NCI-H774 (cell line): ENCODE measurements at places on chromosomes 13 and 19.

DNA sequence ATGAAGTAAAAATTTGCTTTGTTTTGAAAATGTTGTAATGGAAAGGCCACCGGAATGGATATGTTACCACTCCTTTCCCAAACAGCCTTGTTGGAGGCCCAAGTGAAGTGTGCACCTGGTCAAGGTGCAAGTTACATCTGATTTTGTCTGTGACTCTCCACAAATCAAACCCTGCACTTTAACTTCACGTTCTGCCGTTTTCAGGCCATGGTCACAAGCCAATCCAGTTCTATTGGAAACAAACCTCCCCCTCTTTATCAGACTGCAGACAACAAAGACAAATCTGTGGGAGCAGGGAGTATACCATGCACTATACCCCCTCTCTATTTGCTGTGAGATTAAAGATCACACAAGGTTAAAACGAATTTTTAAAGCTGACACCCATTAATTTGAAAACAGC, 155.6 kb upstream of the RFC3 start:
- DNase-seq = no peak

DNA sequence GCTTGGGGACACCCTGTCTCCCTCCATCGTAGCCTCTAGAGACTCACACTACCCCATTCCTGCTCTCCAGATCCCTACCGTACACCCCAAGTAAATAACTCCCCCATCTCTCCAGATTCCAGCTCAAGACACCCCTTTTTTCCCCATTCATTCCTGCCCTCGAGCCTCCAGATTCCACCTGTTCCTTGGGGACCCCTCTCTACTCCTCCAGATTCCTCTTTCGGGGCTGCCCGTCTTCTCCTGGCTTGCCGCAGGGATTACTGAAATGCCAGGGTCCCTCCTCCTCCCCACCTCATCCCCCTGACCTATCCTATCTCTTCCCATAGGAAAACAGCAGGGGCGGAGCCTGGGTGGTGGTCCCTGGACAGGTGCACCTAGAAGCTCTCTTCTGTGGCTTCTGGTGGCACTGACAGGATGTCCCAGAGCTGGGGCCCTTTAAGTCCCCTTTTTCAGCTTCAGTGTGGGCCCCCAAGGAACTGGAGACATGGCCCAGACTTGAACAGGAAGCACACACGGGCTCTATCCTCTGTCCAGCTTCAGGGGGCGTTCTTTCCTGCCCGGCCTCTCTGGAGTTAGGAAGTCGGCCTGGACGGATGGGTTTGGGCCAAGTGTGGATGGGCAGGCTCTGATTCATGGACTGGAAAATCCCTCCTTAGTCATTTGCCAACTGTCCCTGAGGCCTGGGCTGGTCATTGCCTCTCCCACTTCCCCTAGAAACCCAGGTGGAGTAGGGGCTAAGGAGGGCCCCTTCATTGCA, 1.2 kb downstream of the ZSWIM4 start:
- DNase-seq = no peak

DNA sequence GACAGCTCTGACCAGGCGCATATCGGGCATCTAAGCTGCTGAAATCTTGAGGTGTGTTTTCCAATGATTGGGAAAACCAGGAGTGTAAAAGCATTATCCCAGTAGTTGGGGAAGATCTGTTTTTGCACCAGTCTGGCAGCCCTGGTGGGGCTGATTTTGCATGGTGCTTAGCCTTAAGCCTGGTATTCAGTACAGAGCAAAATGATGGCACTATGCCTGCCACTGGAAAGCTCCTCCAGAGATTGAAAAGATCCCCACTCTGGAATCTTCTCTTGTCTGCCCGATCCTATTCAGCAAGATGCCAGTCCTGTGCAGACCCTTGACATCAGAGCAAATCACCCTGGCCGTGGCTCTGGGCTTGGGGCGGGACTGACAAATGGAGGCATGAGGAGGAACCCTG, 44.7 kb upstream of the SIAH3 start:
- no peak for DNase-seq

DNA sequence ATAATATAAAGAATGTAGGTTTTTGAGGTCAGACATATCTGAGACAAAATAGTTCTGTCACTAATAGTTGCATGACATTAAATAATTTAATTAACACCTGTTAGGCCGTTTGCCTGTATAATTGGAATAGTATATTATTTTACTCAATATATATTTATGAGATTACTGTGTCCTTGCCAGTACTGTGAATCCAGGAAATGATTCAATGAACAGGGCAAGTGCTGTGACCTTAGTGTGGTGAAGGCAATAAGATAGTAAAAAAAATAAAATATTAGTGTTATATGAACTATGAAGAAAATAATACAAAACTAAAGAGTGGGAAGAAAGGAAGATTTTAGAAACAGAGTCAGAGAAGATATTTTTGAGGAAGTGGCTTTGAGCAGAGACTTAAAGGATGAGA, 403.7 kb downstream of the PCDH9 start:
- DNase-seq = no peak

DNA sequence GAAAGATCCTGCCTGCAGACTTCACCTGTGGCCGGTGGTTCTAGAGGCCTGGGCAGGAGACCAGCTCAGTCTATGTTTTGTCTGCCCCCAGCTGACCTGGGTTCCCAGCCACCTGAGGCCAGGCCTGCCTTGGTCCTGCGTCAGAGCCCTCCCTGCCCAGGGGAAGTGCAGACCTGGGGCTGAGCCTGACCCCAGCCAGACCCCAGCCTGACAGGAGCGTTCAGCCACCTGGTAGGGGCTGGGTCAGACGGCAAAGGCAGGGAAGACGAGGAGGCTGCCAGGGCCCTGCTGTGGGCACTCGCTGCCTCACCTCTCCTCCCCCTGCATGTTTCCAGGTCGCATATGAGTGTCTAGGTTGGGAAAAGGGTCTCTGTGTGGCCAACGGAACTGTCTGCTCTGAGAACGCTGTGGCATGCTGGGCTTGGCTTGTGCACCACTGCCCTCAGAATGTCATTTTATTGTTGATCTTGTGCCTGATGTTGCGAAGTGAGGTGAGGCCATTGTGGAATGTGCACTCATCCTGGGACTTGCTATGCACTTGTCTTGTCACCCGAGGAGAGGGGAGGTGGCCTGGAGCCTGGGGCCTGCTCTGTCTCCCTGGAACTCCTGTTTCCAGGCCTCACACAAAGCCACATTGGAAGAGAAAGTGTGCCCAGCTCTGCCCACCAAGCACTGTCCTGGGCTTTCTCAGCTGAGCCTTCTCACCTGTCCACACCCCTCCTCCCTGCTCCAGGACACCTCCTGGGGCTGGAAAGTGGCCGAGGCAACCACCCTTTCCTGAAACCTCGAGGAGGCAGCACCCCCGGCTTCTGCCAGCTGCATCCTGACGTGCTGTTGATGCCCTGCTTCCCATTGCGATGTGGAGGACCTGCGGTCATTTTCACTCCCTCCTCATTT, 15.2 kb upstream of the MCF2L start:
- peak; percentile 44 for DNase-seq

- no peak for DNase-seq
Observed at GRCh38 chr13:22592515-22592914, 588.3 kb upstream of the SGCG start.

DNA sequence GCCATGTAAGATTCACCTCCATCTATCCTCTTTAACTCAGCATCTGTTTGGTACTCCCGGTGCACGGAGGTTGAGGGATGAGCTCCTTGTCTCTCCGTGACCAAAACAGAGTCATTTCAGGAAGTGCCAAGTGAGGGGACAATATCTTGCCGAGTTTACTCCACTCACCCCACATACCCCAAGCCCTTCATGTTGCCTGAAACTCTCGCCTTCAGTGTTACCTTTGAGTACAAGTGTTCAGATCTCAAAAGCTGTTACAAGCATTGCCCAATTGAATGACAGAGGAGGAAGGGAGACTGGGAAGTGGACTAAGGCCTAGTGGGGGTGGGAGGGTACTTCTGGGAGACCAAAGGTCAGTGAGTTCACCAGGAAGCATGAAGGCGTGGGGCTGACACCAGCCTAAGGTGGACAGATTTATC, 6.0 kb upstream of the SIGLEC12 start:
- DNase-seq = no peak

- DNase-seq = no peak
Observed at GRCh38 chr19:57377498-57378146, 12.0 kb upstream of the ZNF548 start.

GRCh38 chr19:34733266-34733745, 737 bp upstream of the ZNF181 start:
- DNase-seq = no peak

GRCh38 chr19:6521718-6522646, 8.8 kb upstream of the TNFSF9 start:
- no peak for DNase-seq

DNA sequence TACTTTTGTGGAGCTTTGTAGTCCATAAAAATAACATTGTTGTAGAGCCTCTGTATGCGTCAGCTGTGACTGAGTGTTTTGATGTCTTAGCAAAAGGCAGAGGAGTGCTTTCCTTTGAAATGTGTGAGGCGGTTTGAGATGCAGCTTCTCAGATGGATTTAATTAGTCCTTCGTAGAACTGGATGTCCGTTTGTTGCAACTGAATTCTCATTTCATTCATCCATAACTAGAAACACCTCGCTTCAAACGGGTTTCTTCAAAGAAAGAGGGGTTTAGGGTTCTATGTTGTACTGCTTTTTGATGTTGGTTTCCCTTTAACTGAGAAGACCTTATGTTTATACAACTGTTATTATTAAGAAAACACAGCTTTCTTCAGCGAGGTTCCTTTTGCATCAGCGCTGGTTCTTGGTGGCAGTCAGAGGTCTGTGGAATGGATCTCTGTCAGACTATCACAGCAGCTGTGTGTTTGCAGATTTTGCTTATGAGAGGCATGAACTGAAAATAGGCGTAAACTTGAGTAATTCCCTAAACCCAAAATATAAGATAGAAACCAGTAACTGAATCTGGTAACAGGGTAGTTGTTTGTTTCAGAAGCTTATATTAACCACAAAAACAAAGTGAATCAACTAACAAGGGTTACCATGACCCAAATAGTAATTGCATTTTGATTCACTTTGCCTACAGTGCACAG, 194.4 kb downstream of the GGACT start:
- DNase-seq = no peak
